GM23248 (cell line): ENCODE measurements at places on chromosomes 5 and 9.

GRCh38 chr5:53825016-53825415, 264.6 kb downstream of the NDUFS4 start:
- H3K36me3 ChIP-seq = no peaks in the 10 kb centered on the region
- no peak overlapping the region for H3K27ac ChIP-seq

DNA sequence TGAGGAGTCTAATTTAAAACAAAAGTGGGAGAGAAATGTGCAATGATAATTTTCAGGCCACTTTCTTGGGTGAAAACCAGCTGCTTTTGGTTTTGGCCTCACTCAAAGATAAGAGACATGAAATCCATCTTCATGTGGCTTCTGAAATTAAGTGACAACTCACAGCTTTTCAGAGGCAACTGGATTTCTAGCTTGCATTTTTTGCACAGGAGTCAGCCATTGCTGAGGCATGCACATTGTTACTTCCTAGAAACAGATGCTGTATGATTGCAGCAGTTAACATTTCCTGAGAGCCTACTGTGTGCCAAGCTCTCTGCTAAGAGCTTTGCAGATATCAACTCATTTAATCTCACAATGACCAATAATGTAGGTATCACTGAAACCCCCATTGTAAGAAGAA, 562.6 kb downstream of the NR2F1-AS1 start:
- peak overlapping the region; percentile 51 for H3K27ac ChIP-seq
- H3K27me3 ChIP-seq = no peaks in the 10 kb centered on the region
- no peaks in the 10 kb centered on the region for H3K36me3 ChIP-seq
- DNase-seq = peak; percentile 51
- peaks cover 18% of the 10 kb centered on the region for H3K4me1 ChIP-seq

DNA sequence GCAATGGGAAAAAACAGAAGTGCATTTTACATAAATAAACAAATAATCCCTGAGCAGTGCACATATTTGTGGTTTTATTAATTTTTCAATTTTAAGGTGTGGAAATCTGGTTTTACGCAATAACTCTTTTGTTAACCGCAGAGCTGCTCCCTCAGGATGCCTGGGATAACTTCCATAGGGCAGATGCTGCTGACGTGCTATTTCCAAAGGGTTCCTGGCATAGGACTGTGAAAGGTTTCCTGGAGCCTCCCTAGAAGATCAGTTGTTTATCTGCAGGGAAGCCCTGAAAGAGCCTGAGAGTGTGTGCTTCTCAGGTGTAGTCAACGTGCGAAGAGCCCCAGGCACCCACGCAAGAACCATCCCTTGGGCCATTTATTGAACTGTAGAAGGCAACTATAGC, 443.5 kb downstream of the PLK2 start:
- no peaks in the 10 kb centered on the region for H3K36me3 ChIP-seq
- H3K4me3 ChIP-seq = no peak overlapping the region
- no peaks in the 10 kb centered on the region for H3K4me1 ChIP-seq
- H3K27me3 ChIP-seq = no peaks in the 10 kb centered on the region
- DNase-seq = peak; percentile 46
- H3K27ac ChIP-seq = no peak overlapping the region

DNA sequence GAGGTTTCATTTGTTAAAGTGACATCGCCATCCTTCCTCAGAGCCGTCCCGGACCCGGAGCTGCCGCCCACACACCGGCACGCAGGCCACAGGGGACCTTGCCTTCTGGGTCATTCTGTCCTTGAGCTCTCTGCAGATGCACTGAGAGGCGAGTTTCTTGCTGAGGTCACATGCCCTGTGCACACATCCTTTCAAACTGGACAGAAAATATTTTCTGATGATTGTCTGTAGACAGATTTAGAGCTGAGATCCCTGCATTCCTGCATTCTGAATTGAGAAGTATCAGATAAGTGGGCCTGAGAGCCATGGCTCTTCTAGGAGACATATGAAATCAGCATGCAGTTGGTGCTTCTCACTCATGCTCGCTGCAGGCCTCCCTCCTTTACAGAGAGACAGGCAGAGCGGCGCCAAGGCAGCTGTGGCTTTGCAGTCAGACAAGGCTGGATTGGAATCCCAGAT, 25.4 kb downstream of the BOD1 start:
- peaks cover 11% of the 10 kb centered on the region for H3K4me1 ChIP-seq
- H3K27me3 ChIP-seq = no peaks in the 10 kb centered on the region
- DNase-seq = peak; percentile 64

DNA sequence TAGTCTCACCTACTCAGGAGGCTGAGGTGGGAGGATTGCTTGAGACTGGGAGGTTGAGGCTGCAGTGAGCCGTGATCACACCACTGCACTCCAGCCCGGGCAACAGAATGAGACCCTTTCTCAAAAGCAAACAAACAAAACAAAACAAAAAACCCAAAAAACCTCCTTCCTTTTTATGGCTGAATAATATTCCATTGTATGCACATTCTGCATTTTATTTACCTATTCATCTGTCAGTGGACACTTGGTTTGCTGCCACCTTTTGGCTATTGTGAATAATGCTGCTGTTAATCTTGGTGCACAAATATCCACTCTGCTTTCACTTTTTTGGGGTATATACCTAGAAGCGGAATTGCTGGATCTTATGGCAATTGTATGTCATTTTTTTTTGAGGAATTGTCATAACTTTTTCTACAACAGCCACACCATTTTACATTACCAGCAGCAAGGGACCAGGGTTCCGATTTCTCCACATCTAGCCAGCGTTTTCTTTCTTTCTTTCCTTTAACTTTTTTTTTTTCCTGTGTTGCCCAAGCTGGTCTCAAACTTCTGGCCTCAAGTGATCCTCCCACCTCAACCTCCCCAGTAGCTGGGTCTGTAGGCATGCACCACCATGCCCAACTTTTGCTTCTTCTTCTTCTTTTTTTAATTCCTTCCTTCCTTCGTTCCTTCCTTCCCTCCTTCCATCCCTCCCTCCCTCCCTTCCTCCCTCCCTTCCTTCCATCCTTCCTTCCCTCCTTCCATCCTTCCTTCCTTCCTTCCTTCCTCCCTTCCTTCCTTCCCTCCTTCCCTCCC, 30.6 kb downstream of the NKX2-5 start:
- DNase-seq = peak; percentile 61
- no peak overlapping the region for H3K27ac ChIP-seq
- no peak overlapping the region for H3K4me3 ChIP-seq
- H3K27me3 ChIP-seq = peaks cover 29% of the 10 kb centered on the region

DNA sequence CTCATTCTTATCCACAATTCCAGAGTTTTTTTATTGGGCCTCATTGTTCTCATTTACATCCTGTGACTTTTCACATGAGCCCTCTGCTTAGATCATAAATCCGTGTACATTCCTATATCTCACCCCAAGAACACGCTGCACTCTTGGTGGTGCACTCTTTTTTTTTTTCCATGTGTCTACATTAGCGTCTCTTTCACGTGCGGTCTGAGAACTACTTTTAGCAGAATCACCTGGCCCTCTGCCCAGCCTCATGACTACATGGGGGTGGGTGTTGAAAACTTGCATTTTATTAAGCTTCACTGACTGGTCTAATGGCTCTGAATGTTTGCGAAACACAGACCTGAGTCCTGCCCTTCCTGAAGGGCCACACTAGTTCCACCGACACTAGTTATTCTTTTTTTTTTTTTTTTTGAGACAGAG, 18.6 kb downstream of the C9orf57 start:
- H3K4me1 ChIP-seq = 0 out of 2 replicates have a peak, but pooled peaks cover 4% of the 10 kb centered on the region
- no peaks in the 10 kb centered on the region for H3K36me3 ChIP-seq
- peak; percentile 94 for DNase-seq
- H3K27me3 ChIP-seq = peaks cover 20% of the 10 kb centered on the region
